ENCODE measurements at places on chromosomes 3 and 15.

GRCh38 chr15:68638953-68639515 is 60.2 kb downstream of the CORO2B start:
- DNase-seq: no peak

DNA sequence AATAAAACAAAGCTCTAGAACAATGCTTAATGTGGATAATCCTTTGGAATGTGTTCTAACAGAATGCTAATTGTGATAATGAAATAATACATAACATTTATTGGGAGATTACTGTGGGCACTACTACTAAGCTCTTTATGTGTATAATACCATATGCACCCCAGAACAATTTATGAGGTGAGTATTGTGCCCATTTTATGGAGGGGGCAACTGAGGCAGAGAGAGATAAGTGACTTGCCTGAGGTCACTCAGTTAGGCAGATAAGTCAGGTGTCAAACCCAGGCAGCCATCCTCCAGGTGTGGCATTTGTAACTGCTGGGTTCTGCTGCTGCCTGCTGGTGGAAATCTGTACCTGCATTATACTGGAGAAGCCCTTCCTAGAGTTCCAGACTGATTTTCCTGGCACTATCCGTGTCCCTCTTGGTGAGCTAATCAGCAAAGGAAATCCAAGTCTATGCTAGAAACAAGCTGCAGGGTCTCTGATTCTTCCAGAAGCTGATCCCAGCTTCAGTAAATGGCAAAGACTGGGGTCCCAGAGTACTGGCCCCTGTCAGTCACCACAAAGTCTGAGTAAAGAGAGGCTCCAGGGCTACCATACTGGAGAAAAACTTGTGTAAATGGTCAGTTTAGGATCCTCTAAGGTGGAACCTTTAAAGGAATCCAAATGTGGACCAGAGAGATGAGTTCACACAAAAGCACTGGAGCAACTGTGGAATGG is 22.6 kb upstream of the RBP1 start:
- DNase-seq: no peak

- no peak for DNase-seq
Measured at GRCh38 chr3:88019024-88019423, 39.8 kb downstream of the CGGBP1 start.

GRCh38 chr3:43411429-43411828 is 125.1 kb downstream of the SNRK start:
- DNase-seq: peak; percentile 0

DNA sequence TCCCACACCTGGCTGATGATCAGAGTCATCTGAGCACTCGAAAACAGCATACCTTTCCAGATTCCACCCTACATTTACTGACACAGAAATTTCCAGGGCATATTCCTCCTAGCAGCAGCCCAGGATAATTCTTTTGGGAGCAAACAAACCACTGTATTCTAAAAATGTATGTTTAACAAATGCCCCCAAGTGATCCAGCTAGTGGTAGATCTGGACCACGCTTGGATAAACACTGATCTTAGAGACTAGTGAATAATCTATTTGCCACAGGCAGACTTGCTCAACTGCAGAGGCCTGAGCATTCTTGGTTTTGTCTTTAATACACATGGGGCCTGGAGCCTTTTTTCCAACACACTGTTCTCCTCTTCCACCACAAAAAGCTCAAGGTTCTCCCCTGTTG is 89.6 kb downstream of the TM4SF4 start:
- DNase-seq: no peak

GRCh38 chr15:30030345-30030744 is 52.4 kb upstream of the GOLGA8J start:
- DNase-seq: no peak

GRCh38 chr3:94220426-94220825 is 157.6 kb downstream of the NSUN3 start:
- DNase-seq: no peak

DNA sequence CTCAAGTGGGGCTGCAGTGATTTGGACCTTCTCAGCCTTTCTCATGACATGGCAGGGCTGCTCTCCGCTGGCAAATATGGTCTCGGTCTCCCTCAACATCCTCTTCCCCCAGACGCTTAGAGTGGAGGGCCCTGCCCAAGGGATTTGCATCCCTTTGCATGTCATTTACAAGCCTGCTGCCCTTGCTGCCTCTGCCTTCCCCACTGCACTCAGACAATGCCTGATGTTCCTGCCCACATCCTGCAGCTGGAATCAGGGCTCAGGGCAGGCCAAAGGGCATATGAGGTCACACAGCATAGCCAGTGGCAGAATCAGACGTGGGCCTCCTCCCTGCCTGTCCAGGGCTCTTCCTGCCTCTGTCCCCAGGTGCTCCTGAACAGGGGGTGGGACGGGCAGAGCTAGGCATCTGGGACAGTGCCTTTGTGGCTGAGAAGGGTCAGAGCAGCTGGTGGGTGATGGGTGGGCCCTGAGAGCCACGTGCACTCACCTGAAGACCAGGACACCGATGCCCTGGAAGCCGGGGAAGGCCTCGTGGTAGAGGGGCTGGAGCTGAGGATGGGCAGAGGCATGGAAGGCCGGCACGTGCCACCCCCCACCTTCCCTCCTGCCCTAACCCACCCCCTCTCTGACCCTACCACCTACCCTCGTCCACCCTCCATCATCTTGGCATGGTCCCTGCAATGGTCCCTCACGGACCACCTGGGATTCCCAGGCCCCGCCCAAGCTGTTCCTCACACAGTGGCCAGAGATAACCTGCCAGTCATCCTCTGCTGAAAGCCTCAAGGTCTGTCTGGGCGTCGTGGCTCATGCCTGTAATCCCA is 27.4 kb upstream of the GOLGA6C start:
- DNase-seq: no peak

- no peak for DNase-seq
Measured at GRCh38 chr3:49533786-49534519, 20.3 kb upstream of the BSN start.

GRCh38 chr3:149180057-149180573 is 41.5 kb downstream of the CP start:
- DNase-seq: peak; percentile 70

- DNase-seq: no peak
Measured at GRCh38 chr15:52791776-52792175, 1.6 kb upstream of the ONECUT1 start.

DNA sequence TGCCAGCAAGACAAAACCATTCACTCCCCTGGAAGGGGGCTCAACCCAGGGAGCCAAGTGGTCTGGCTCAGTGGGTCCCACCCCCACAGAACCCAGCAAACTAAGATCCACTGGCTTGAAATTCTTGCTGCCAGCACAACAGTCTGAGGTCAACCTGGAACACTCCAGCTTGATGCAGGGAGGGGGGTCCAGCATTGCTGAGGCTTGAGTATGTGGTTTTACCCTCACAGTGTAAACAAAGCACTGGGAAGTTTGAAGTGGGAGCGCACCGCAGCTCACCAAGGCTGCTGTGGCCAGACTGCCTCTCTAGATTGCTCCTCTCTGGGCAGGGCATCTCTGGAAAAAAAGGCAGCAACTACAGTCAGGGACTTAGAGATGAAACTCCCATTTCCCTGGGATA is 81.7 kb downstream of the MSL2 start:
- DNase-seq: no peak

- DNase-seq: no peak
Measured at GRCh38 chr15:65949491-65949890, 80.2 kb downstream of the RAB11A start.

GRCh38 chr15:88727439-88727838 is 75.8 kb upstream of the ACAN start:
- DNase-seq: no peak

GRCh38 chr3:142904639-142905436 is 16.0 kb upstream of the PCOLCE2 start:
- no peak for DNase-seq

- DNase-seq: no peak
Measured at GRCh38 chr3:18188491-18188890, 236.6 kb downstream of the SATB1 start.

DNA sequence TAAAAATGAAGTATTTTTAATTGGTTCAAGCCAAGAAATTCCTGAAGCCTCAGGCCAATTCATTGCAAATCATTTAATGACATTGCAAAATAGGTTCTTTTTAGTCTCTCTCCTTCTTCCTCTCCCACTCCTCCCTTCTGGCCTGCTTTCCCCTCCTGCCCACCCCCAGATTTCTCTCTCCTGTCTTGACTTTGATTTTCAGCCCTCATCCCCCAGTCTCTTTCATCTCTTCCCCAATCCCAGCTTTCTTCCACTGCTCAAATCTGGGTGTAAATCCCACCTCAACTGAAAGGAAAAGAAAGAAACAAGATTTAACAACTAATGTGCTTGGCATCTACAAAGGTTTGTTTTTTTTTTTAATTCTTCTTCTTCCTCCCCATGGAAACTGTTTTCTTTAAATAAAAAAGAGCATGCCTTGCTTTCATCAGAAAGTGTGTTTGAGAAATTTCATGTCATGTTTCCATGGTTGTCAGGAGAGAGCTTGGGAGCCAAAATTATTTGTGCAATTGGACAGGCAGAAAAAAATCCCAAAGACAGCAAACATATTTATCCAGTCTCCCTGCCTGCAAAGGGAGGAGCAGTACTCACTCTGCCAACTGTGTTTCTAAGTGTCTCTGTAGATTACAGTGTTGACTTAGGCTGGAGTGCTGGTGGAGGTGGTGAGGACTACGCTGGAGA is 50.4 kb downstream of the BOC start:
- peak; percentile 84 for DNase-seq

DNA sequence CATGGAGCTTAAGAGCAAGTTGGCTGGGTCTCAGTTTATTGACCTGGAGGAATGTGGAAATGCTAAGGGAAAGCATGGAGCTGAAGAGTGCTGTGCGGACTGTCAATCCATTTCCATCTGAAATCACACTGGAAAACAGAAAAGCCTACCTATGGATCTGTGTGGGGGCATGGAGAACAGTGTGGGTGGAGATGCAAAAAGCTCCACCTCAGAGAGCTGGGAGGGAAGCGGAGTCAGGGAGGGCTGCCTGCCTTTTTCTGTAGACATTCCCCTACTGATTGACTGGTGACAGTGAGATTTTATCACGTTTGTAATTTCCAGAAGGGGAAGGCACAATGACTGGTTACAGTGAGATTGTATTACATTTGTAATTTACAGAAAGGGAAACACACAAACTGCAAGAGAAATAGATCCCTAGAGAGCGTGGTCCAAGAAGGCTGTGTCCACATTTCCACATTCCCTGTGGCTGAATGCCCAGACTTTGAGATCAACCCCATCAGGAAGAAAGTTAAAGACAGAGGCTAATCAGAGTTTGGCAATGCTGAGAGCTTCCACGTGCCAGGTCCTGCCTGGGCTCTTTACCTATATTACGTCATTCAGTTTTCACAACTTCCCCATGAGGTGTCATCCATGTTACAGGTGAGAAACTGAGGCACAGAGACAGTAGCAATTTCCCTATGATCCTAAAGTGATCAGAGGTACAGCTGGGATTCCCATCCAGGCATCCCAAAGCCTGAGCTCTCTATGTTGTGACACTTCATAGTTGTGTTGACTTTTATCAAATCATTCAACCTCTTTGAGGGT is 67.7 kb upstream of the NSMCE3 start:
- DNase-seq: no peak

GRCh38 chr3:126151562-126152302 is 28.7 kb downstream of the ALDH1L1 start:
- DNase-seq: no peak

DNA sequence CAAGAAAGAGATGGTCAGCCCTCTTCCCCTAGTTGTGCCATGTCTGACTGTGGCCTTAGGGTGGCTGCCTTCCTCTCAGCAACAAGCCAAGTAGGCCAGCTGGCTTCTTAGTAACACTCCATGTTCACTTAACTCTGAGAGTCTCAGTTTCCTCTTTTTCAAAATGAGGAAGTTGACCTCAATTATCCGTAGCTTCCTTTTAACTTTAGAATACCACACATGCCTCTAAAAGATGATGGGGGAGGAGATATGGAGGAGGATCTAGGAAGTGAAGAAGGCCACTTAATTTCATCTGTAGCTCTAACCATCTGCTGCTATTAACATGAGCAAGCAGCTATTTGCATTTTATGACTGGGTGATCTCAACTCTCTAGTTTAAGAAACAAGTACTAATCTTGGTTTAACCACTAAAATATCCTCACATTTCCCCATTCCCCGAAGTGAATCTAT is 32.9 kb downstream of the CD200R1L start:
- no peak for DNase-seq

GRCh38 chr15:99104788-99105513 is at the start of gene SYNM:
Gene SYNM, plus strand, starts transcription at chr15:99105080. Its CDS starts 120 bp downstream, at chr15:99105200.
- DNase-seq: peak; percentile 37

GRCh38 chr3:171687064-171687463 is 123.2 kb downstream of the PLD1 start:
- DNase-seq: no peak

DNA sequence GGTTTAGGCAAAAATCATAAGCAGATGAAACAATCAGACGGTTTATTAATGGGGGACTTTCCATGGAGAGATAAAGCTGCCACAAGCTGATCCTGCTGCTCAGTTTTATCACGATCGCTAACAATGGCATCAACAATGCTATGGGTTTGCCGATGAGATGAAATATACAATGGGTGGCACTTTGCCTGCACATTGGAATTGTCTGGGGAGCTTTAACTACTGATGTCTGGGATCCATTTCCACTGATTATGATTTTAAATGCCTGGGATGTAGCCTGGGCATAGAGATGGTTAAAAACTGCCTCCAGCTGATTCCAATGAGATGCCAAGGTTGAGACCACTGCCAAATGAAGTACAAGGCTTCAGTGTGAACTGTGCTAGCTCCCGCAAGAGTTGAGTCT is 30.8 kb downstream of the CRYGS start:
- no peak for DNase-seq

GRCh38 chr3:146300768-146301167 is 49.9 kb upstream of the PLSCR4 start:
- DNase-seq: no peak

DNA sequence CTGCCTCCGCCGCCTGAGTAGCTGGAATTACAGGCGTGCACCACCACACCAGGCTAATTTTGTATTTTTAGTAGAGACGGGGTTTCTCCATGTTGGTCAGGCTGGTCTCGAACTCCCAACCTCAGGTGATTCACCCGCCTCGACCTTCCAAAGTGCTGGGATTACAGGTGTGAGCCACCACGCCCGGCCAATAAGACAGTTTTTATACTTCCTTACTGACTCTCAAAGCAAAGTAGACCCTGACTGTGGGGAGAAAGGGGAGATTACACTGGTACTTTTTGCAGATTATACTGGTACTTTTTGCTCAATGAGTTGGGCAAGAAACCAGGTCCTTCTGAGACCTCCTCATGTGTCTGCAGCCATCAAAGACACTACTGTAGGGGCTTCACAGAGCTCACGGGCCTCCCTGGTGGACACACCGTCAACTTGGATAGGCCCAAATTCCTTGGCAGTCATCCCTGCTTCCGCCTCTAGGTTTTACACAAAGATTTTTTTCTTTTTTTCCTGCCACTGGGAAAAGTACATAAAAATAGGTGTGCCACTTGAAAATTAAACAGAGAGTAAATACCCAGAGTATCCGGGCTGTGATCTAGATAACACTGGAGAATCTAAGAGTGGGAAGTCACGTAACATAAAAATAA is 143.3 kb upstream of the WNT5A start:
- no peak for DNase-seq

DNA sequence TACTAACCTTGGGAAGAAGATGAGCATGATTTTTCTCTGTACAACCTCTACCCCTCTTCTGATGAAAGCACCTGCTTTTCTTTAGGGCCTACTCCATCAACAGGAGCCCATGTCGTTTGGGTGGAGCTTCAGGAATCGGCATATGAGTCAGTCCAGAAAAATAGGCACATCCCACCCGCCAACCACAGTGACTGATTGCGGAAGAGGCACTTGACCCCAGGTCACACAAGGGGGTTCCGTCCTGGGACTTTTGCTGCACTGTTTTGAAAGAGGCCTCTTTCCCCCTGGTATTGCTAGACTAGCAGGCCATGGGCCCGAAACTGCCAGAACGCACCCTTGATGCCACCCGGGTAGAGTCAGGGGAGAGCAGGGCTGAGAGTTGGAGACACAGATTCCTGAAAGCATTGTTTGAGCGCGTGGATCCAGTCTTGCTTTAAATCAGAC is 19.3 kb upstream of the NRROS start:
- DNase-seq: no peak
